ENCODE measurements at places on chromosomes 4 and X.

DNA sequence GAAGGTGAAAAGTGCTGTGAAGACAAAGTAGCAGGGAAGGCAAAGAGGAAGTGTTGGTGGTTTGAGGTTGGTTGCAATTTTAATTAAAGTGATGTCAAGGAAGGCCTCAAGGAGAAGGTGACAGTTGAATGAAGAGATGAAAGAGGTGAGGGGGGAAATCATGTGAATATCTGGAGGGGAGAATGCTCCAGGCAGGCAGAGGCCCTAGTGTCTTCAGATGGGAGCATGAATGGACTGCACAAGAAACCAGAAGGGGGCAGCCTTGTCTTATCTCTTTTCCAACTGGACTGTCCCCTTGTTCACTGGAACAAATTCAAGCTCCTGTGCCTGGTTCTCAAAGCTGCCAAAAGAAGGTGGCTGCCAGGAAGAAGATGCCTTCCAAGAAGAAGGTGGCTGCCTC is 68.4 kb downstream of the MAOB start:
- DNase-seq: no peak

DNA sequence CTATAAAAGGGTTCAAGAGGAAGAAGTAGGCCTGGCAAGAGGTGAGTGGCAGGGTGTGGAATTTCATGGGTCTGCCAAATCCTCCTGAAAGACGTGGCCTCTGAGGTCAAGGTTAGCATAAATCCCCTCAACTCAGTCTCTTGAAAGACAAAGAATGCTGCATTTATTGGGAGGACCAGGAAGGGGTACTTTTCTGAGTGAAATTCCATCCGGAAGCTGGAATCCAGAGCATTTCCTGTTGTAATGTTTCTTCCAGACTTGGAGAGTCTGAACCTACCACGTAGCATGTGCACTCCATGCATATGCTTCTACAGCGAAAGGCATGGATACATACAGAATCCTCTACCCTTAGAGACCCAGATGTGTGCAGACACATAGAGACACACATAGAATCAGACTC is 13.4 kb upstream of the FGD1 start:
- no peak for DNase-seq

DNA sequence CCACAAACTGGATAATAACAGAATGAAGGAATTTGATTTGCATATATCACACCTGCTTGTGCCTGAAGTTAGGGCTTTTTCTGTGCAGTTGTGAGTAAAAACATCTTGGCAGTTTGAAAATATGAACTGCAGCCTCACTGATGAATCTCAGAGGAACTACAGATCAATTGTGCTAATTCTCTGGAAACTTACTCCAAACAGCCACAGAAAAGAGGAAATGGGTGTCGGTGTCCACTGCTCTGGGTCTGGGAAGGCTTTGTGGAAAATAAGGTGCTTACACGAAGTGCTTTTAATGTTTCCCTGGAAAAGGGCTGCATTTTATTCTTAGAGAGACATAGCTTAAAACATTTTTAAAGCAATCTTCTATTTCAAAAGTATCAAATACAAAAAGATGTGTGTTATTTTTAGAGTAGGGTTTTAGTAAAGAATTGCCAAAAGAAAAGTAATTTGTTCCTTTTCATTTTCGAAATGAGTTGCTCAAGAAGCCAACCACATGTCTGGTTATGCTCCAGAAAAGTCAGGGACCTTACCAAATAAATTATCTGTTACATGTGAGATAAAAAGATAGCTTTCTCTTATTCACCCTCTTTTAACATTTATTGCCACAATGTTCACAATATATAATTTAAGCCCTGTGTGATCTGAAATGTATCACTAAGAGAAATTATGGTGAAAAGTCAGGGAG is 240.1 kb downstream of the FRAS1 start:
- no peak for DNase-seq

DNA sequence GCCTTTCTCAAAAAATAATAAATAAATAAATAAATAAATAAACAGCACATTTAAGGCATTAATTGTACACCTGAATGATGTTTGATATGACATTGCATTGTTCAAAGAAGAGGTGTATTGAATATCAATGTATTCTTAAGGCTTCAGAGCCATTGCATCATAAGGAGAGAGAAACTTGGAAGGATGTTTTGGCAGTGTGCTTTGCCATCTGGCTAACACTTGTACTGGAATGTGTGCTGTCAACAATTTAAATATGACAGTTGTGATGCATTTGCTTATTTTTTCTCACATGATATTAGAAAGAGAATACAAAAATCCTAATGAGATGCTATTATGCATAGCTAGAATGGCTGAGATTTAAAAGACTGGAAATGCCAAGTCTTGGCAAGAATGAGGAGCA is 67.8 kb downstream of the FAM133A start:
- DNase-seq: no peak

DNA sequence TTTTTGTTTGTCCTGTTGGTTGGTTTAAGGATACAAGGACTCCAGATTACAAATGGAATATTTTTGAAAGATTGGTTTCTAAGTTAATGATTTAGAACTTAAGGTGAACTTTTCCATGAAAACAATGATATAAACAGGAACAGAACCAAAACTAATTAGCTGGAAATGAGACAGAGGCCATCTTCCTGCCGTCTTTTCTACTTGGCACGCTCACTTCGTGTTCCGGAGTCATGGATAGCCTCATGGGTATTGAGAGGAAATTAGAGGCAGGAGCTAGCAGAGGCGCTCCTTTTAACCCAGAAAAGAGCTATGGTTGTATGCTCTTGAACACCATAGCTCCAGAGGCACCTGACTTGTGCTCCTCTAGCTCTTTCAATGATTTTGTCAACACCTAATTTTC is 2.4 kb downstream of the FAM241A start:
- no peak for DNase-seq

DNA sequence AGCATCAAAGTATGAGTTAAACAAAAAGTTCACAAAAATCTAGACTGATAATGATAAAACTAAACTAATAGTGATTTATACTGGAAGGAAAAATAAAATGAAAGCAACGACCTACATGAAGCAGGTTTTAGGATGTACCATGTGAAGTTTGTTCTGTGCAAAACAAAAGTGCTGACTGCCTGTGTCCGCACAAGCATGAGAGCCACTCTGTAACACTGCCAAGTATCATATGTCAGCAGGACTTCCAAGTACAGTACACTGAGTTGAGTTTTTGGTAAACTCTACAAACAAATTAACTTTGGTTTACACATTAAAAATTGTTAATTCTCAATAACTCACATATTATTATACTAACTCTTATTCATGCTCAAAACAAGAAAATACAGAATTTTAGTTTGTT is 459.0 kb downstream of the PDGFC start:
- no peak for DNase-seq

DNA sequence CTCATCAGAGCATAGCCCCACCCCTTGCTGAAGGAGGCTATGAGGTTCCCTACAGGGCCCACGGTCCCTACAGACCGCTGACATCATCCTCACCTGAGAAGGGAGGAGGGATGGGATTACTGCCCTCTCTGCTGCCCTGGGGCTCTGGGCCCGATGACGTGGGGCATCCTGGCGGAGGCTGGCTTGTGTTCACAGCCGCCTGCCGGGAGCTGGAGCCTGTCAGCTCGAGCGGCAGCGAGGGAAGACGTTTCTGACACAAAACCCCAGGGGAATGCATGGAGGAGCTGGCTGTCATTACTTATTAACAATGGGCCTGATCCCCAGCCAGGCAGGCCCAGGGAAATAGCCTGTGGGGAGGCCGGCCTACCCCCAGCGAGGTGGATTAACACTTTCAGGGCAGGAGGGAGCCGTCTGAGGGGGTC is 106.6 kb upstream of the ATP6AP2 start:
- DNase-seq: no peak

GRCh38 chr4:159046683-159047082 is 56.2 kb upstream of the RAPGEF2 start:
- no peak for DNase-seq

DNA sequence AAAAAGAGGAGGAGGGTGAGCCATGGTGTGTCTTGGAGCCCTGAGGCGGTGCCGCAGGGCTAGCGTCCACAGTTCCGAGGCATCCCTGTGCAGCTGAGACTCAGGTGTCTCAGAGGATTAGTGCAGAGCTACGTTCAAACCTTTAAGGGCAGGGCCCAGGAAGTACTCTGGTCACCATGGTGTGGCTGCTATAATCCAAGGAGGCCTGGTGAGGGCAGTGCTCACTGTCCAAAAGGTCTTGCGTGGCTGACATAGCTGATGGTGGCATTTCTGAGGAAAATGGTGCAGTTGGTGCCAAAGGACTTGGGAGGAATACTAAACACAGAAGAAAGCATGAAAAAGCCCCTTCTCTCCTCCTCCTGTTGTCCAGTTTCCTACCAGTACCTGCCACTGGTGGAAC is 146.9 kb downstream of the DCHS2 start:
- DNase-seq: no peak

- no peak for DNase-seq
These were observed 71.8 kb upstream of the PTPN13 start for GRCh38 chr4:86522349-86522748.

DNA sequence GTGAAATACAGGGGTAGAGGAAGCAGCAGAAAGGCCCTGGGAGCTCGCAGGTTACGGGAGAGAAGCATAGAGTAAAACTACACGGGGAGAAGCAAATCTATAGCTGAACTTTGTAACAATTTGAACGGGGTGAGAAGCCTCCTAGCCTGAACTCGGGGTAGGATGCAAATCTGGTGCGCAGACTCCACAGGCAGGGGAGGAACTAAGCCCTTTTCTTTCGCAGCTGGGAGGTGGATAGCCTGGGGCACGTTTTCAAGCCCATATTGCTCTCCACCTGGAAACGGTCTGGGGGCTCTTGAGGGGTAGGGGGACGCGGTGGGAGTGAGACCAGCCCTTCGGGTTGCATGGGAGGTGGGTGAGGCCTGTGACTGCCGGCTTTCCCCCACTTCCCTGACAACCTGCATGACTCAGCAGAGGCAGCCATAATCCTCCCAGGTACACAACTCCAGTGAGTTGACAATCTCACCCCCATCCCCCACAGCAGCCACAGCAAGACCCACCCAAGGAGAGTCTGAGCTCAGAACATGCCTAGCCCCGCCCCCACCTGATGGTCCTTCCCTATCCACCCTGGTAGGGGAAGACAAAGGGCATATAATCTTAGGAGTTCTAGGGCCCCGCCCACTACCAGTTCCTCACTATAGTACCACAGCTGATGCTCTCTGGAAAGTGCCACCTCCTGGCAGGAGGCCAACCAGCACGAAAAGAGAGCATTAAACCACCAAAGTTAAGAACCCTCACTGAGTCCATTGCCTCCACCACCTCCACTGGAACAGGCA is 29.9 kb downstream of the SOWAHB start:
- no peak for DNase-seq

- no peak for DNase-seq
These were observed 52.2 kb upstream of the HGFAC start for GRCh38 chr4:3389233-3390215.

- DNase-seq: no peak
These were observed 10.1 kb upstream of the LOC101059915 start for GRCh38 chrX:71657267-71657666.

GRCh38 chr4:70728091-70728490 is 6.3 kb downstream of the RUFY3 start:
- no peak for DNase-seq

DNA sequence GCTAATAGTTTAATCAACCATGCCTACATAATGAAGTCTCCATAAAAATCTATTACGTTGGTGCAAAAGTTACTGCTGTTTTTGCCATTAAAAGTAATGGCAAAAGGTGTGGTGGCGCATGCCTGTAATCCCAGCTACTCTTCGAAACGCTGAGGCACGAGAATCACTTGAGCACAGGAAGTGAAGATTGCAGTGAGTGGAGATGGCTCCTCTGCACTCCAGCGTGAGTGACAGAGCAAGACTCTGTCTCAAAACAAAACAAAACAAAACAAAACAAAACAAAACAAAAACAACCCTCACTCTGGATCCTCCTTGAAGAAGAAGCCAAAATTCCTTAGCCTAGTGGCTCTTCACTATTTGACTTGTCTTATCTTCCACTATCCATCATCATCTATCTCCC is 78.0 kb downstream of the MSN start:
- no peak for DNase-seq

DNA sequence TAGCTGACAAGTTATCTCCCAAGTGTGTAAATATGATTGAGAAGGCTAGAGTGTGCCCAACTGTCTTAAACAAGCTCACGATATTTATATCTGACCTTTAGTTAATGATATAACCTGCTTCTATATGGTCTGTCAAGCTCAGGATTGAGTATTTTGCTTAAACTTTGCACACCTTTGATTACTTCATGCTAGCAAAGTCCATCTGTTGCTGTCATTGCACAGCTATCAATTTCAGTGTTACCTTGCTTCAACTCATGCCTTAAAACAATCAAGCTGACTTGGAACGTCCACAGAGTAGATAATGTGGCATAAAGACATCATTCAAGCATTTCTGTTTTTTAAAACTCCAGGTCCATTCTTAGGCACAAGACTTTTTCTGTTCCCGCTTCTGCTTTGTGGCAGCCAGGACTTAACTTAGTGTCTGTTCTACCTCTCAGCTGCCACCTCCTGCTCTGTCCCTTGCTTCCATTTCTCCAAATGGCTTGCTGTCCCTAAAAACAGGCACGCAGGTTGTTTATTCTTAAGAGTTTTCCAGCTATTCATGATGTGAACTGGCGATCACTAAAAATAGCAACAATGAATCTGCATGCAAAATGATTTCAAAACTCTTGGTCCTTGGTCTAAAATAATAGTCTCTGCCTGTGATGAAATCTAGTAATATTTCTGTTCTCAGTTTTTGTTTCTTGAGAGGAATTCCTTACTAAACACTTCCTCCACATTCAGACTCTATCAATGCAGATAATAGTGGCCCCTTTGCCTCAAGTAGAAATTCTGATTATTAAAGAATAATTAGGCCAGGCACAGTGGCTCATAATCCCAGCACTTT is 16.3 kb upstream of the NEIL3 start:
- DNase-seq: no peak

DNA sequence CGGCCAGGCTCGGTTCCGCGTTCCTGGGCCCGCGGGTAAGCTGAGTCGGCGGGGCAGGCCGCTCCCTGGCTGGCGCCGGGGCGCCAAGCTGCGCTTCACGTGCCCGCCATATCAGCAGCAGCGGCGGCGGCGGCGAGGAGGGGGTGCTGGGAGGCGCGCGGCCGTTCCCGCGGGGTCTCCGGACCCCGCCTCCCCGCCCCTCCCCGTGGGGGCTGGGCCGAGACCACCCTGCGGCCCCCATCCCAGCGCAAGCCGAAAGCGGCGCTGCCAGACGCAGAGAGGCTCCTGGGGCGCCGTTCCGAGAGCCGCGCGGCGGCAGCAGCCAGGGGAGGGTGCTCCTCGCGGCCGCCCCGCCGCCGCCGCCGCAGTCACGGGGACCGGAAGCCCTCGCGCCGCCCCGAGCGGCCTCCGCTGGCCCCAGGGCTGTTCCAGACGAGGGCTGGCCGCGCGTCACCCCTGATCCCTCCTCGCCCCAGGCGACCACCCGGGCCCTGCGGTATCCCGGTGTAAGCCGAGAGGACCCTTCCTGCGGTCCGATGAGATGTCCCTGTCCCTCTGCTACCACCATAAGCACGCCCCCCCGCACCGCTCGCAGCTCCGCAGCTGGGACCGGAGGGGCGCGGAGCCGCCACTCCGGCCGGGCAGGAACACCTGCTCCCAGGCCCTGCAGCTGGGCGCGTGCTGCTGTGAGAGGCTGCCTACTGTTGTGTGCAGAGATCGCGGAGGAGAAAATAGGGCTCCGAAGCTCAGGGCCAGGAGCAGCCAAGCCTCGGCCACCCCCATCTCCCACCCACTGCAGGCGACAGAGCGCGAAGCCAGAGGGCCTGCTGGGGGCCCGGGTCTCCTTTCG is 7.5 kb upstream of the BCOR start:
- no peak for DNase-seq

GRCh38 chrX:10423716-10424115 is 196.7 kb downstream of the MID1 start:
- DNase-seq: no peak

GRCh38 chrX:54826598-54826997 is 19.1 kb downstream of the MAGED2 start:
- DNase-seq: no peak

- no peak for DNase-seq
These were observed 323.0 kb upstream of the BOD1L1 start for GRCh38 chr4:13950491-13950890.

Data from right atrium auricular region (tissue), 2 donors.